ENCODE measurements at places on chromosomes 11 and 22. TPM values are rescaled to one million over a fixed set of nuclear protein-coding genes. Genes with fewer than 3 reads are reported as not detected.

- peaks cover 22% of the 10 kb centered on the region for H3K4me1 ChIP-seq
- H3K4me3 ChIP-seq = no peak overlapping the region
- no peak overlapping the region for H3K27ac ChIP-seq
These were observed 10.8 kb downstream of the TMEM86A start for GRCh38 chr11:18709414-18709813.

DNA sequence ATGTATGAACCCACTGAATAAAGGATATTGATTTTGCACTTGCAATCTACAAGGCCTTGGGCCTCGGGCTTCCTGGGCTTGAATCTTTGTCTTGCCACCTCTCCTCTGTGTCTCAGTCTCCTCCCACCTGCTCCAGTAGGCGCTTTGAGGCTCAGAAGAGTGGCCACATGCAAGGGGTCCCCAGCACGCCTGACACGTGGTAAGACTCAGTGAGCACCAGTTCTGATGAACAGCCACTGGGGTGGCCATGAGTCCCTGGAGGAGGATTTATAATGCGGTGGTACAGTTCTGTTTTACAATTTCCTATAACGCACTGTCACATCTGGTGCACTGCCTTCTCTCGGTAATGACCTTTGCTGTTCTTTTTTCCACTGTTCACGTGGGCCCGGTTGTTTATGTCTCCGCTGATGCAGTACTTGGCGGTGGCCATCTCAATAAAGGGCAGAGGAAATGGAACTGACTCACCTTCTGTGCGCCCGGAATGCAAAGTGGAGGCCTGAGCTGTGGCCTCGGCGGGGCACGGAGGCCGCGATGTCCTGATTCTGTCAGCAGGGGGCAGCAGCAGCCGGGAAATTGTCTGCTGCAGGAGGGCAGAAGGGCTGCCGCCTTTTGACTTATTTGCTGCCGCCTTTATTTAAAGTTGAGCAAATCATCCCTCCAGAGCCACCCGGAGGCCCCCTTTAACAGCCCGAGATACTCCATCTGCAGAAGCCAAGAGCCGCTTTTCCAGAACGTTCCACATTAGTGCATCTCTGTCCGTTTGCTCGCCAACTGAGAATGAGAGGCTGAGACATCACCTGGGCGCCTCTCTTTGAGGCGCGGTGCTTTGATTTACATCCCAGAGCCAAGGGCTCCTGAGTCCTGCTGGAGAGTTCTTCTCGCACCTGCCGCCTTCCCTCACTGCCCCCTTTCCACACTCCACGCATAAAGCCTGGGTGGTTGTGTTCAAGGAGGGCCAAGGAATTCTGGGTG lies 6.0 kb upstream of the IFT27 start:
- H3K36me3 ChIP-seq = no peaks in the 10 kb centered on the region
- no peak overlapping the region for H3K27ac ChIP-seq
- peaks cover 3% of the 10 kb centered on the region for H3K4me1 ChIP-seq
- no peaks in the 10 kb centered on the region for H3K27me3 ChIP-seq

DNA sequence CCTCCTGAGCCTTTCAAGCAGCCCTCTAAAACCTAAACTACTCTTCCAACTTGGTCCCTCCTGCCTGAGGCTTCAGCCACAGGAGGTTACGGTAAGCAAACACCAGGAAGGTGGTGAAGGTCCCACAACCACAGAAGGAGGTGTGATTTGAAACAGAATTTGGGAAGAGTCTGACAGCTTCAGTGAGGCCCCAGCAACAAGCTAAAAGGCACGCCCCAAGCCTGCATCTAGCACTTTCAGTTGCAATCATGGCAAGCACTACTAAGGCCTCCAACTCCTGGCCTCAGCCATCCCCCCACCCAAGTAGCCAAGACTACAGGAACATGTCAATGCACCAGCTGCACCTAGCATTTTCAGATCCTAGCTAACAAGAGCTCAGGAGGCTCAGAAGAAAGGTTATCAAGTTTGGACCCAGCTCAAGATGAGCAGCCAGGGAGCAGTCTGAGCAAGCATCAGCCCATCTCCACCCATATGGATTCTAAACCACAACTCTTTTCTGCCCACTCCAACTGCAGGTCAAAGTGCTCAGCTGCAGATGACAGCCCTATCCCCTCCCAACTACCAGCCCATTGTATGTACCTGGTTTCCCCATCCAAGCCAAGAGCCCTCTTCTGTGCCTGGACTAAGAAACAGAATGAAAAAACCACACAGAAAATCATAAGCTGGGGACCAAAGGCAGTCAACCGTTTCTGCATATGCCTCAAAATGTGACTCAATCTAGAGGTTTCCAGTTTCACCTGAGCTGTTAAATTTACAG lies 10.4 kb upstream of the AHNAK start:
- DNase-seq = no peak
- H3K27ac ChIP-seq = peak overlapping the region; percentile 76
- peaks cover 66% of the 10 kb centered on the region for H3K4me1 ChIP-seq
- H3K4me3 ChIP-seq = no peak overlapping the region
- no peaks in the 10 kb centered on the region for H3K36me3 ChIP-seq

GRCh38 chr11:118902336-118903203 lies 18.9 kb downstream of the CXCR5 start:
- peaks cover 8% of the 10 kb centered on the region for H3K4me1 ChIP-seq
- no peak overlapping the region for H3K27ac ChIP-seq
- no peak overlapping the region for H3K4me3 ChIP-seq
- no peak for DNase-seq

Gene SLC5A12
- total RNA-seq = not detected

Measured in body of pancreas (tissue), 4 donors.